CD4-positive, alpha-beta T cell treated with Interleukin-6 at 100 ng/mL for 8 hours (primary cell): ENCODE measurements at places on chromosomes 12 and 14.

DNA sequence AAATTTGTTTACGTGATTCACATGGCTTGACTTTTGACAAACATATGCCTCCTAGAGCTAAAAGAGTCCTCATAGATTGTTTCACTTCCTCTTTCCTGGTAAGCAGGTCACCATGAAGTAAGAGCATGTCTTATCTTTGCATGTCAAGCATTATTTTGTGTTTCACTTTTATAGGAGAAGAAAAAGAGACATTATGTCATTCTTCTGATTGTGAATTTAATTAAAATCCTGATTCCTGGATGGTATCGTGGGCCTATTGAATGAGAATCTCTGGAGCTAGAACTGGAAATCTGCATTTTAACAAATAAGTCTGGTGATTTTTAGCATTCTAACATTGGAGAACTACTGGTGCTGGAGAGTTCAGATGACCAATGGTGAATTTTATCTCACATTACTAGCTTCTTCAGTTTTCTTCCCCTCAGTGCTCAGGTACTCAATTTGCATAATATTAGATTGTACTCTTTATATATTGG, 218.6 kb upstream of the ATP2B1 start:
- no peak for DNase-seq

GRCh38 chr14:49881350-49882001, 11.4 kb upstream of the ARF6 start:
- DNase-seq = no peak

DNA sequence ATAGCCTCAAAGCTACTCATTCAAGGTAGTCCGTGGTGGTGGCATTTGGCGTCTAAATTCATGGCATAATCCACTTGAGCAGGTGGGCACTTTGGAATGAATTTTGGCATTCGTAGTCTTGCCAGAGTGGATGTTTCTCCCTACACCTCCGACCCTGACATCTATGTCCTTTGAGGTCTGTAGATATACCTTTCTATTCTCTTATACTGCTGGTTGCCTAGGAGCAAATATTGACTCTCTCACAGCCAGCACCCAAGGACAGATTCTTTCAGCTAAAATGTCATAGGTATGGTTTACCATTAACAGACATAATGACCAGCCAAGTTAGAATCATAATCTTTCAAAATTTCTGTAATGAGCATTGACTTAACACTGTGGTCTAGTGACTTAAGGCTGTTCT, 47.4 kb upstream of the FLRT2 start:
- no peak for DNase-seq

GRCh38 chr14:46404865-46405811, 246.4 kb downstream of the RPL10L start:
- no peak for DNase-seq

GRCh38 chr12:46131732-46132469, 136.9 kb downstream of the SLC38A1 start:
- no peak for DNase-seq

DNA sequence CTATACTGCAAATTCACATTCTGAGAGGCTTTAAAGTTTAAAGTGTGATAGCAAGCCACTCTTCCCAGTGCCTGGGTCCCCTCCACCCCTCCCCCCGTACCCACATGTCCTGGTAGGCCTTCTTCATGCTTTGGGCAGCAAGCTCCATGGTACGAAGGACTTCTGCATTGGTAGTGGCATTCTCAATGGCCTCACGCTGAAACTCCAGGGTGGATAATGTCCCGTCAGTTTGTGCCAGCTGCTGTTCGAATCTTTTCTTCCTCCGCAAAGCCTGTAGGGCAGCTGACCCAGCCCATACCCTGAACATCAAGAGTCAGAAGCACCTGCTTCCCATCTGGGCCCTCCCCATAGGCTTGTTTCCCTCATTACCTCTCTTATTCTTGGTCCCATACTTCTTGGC, 2.0 kb downstream of the CHMP4A start:
- no peak for DNase-seq

DNA sequence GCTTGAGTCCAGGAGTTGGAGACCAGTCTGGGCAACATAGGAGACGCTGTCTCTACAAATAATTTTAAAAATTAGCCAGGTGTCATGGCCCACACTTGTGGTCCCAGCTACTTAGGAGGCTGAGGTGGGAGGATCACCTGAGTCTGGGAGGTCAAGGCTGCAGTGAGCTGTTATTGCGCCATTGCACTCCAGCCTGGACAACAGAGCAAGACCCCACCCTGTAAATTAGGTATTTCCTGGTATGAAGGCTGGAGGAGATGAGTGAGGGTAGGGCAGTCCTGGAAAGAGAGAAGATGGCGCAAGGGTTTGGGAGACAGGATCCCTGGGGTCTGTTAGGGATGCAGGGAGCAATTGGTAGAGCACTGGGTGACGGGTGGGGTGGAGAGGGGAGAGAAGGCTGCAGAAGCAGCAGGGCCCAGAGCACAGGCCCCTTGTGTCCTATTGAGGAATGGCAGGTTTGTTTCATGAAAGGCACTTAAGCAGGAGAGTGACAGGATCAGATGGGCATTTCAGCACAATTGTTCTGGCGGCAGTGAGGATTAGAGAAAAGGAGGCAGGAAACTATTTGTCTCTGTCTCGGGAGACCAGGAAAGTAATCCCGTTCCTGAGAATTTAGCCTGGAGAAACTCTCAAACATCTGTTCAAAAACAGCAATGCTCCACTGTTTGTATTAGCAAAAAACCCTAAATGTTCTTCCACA, 47.2 kb upstream of the KTN1 start:
- DNase-seq = no peak

GRCh38 chr12:132238884-132239283, 90.5 kb downstream of the GALNT9 start:
- no peak for DNase-seq
